ENCODE measurements at places on chromosomes 4 and X.

GRCh38 chr4:141802333-141802732, 165.9 kb downstream of the IL15 start:
- no peak for DNase-seq

GRCh38 chr4:145565328-145565727, 53.9 kb upstream of the MMAA start:
- no peak for DNase-seq

GRCh38 chr4:39047681-39048080, 14.4 kb upstream of the KLHL5 start:
- no peak for DNase-seq

GRCh38 chr4:100081491-100081890, 108.8 kb downstream of the DDIT4L start:
- no peak for DNase-seq

- DNase-seq: no peak
Observed at GRCh38 chr4:32025851-32026459, 1305.8 kb downstream of the PCDH7 start.

GRCh38 chr4:2961811-2962441, 1.3 kb downstream of the NOP14 start:
- DNase-seq: no peak

DNA sequence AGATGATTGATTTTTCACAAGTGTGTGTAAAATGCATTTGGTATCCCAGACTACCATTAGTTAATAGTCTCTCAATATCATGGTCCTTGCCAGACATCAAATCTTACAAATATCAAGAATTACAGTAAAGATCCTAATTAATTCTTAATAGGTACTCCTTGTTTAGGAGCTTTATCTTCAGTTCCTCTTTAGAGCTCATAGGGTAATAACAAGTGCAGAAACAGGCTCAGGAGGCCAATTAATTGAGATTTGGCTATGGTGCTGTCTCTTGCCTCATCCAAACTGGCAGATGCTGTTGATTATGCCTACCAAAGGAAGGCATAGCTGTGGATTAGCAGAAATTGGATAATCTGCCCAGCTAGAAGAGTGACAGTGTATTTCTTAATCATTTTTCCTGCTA, 6.9 kb downstream of the MTMR1 start:
- DNase-seq: no peak

GRCh38 chrX:39050427-39050826, 249.2 kb downstream of the MID1IP1 start:
- DNase-seq: no peak

DNA sequence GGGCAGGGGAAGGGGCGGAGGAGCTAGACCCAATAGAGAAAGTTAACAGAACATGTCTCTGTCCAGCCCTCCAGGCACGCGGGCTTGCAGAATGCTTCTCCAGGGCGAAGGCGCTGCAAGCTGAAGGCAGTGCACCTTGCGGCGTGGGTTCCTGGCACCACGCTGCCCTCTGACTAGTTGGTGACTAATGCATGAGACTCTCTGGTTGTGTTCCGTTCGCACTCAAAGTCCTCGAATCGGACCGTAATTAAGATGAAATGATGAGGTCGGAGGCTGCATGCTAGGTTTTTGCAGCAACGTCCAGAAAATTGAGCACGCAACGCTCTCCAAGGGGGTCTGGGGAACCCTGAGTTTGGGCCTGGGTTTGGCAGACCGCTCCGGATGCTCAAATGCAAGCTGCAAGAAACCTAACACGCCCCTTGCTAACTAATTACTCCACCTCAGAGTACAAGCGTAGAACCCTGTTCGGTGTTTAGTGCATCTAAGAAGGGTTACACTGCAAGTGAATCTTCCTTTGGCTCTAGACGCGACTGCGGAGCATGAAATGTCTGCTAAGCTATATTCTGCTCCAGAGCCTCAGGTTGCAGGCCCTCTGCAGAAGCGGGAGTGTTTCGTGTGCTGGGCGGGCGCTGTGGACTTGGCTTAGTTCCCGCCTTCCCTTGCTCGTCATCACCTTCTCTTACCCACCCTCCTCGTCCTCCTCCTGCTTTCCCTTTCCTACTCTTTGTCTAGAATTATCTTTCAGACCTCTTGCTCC, 57.1 kb upstream of the NKAP start:
- no peak for DNase-seq

DNA sequence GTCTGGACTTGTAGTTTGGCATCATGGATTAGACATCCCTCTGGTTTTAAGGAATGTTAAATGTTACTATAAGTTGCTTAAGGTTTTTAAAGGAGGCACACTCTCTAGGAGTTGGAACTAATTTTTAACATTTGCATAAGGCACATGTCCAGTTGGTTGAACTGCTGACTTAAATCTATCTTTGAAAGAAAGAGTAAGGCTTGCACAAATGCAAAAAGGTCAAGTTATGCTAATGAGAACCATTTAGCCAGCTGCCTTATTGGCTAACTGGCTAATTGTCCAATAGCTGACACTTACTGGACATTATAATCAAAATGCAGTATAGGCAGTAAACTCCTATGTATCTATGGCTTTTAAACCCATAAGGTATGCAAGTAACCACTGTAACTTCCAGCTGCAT, 206.1 kb upstream of the TTC29 start:
- DNase-seq: no peak

DNA sequence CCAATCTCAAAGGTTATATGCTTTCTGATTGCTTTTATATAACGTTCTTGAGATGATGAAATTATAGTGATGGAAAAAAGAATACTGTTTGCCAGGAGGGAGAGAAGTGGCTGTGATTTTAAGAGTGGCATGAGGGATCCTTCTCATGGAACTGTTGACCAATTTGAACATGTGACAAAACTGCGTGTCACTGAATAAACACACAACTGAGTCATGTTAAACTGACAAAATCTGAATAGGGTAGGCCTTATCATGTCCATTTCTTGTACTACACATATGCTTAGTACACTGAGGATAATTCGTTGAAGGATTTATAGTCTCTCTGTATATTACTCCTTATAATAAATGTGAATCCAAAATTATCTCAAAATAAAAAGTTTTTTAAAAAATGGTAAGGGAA, 22.2 kb upstream of the HSPA4L start:
- no peak for DNase-seq

DNA sequence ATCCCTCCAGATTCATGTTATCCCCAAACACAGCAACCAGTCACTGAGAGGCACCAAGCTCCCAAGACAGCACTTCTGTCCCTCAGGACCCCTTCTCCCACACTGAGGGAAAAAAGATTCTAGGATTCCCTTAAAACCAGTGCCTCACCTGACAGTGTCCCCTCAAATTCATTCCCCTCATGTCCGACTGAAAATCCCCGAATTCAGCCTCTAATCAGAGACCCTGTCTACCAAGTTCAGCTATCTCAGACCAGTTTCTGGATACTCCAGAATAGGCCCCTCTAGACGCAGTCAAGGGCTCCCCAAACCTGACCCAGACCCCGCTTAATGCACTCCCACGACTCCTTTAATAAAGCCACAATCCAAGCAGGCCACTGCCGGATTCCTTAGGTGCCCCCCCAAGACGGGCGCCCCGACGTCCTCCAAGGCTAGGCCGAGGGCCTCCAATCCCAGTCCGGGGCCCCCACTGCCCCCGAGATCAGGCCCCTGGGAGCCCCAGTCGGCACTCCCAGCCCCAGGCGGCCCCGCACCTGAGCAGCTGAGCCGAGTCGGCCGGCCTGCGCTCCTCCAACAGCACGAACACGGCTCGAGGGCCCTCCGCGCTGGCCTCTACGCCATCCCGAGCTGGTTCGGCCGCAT, 457 bp downstream of the TFE3 start:
- no peak for DNase-seq

GRCh38 chrX:129769467-129770154, 10.1 kb upstream of the SASH3 start:
- DNase-seq: no peak

GRCh38 chr4:35934320-35934981, 309.9 kb downstream of the ARAP2 start:
- no peak for DNase-seq

DNA sequence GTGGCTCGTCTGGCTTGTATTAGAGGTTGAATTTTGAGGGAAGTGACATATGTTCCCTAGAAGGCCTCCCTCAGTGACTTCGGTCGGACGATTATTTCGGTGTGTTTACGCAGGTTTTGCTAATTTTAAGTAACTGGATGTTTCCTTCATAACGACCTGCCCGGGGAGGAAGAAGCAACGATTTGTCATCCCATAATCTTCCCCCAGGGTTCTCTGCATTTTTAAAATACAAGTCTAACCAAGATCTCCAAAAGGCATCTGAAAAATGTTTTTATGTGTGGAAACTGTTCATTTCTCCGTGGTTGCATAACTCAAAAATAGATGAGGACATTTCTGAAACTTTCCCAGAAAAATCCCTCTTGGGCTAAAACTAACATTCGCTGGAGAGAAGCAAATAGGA, 195.4 kb downstream of the SHOX start:
- DNase-seq: no peak

- no peak for DNase-seq
Observed at GRCh38 chrX:121782544-121782943, 735.1 kb downstream of the GLUD2 start.

DNA sequence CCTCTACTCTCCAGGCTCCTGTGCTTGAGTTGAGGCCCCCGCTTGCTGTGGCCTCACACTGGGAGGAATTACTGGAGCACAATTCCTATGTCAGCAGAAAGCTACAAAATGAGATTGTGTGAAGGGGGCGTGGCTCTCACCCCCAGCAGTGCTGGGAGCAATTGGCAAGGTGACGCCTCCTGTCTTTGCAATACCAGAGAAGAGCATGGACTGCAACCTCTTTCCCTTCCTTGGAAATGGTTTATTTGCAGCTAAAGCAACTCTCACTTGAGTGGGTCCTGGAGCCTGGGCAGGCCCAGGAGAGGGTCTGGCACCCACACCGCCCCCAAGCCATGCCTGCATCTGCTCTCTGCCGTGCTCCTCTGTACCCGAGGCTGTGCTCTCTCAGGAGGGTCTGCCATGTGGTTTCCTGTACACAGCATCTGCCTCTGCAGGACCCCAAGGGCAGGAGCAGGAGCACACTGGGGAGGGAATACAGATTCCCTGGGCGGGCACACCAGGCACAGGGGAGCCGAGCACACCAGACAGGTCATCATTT, 32.9 kb upstream of the HGFAC start:
- DNase-seq: no peak

DNA sequence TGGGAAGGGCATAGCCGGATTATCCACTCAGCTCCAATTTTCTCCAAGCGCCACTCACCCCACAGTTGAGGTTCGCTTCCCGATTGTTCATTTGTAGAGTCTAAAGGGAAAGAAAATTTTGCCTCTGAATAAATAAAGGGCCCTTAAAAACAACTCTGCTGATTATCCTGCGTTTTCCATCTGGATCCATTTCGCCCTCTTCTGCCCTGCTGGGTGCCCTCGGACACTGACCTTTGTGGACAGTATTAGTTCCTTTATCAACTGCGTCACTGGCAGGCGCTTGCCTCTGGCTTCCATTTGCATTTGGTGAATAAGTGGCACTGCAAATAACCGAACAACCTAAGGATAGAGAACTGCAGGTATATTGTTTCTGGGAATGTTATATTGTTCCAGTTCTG, 10.1 kb downstream of the GSX2 start:
- DNase-seq: no peak

DNA sequence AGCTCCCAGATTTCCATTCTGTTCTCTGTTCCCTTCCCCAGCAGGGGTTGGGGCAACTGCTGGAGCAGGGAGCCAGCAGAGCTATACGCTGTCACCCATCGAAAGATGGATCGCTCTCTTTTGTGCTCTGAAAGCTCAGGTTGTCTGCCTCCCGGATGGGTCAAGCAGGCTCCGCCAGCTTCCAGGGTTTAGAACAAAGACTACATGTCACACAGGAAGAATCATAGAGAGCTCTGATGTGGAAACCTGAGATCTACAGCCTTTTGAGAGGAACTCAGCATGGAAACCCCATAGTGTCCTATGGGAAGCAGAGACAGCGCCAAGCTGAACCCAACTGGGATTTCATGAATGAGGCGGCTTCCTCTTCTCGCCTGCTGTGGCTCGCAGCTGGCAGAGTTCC, 205.4 kb downstream of the HS3ST1 start:
- DNase-seq: no peak

GRCh38 chrX:17038681-17039161, 92.3 kb downstream of the REPS2 start:
- no peak for DNase-seq

GRCh38 chr4:37767546-37767945, 58.9 kb upstream of the PGM2 start:
- no peak for DNase-seq

DNA sequence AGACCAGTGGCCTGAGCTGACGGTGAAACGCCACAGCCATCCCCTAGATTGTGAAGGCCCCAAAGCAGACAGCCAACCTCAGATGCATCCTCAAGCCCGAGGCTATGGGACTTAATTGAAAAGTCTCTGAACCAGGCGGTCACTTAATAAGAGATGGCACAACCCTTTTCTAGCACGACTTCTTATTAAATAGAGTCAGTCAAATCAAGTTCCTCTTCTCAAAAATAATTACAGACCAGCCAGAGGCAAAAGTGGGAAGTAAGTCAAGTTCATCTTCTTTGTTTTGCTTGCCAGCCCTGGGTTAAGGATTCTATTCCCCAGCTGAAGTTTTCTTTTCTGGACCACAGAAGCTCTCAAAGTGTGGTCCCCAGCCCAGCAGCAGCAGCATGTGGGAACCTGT, 9.7 kb upstream of the SH3KBP1 start:
- no peak for DNase-seq

DNA sequence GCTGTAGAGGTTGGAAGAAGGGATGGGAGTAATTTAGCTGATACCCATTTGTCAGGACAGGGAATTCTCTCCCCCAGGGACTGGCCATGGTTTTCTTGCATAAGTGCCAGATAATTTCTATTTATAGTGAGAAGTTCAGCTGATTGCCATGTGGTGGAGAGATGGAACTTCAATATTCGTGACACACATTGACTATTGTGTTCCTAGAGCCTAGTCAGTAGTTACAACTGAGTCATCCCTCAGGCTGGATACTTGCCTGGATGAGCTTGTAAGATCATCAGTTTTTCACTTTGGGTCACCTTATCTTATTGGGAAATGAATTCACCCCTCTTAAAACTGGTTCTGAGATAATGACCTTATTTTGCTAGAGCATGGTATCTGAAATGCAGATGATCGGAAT, 32.2 kb downstream of the CFAP299 start:
- no peak for DNase-seq

DNA sequence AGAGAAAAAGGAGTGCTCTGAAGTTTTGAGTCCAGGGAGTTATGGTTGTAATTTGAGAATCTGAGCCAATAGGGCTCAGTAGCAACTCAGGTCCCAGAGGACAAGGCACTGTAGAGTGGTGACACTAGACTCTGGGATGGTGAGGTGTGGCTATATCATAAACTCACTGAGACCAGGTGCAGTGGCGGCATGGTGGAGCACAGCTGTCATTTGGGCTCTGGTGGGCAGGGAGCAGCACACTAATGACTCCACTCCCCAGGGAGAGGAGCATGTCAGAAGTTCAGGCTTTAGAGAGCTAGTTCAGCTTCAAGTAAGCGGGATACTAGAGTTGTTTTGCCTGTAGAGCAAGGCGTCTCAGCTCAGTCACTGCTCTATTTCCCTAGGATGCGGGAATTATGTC, 165.4 kb upstream of the USP38 start:
- DNase-seq: no peak

GRCh38 chr4:3310301-3311094, 17.7 kb downstream of the RGS12 start:
- DNase-seq: no peak
